Testis (tissue), 5 donors: ENCODE measurements at places on chromosomes 2 and 18.
A peak's percentile ranks its signal among the peaks of the same experiment; 100 is the strongest.

DNA sequence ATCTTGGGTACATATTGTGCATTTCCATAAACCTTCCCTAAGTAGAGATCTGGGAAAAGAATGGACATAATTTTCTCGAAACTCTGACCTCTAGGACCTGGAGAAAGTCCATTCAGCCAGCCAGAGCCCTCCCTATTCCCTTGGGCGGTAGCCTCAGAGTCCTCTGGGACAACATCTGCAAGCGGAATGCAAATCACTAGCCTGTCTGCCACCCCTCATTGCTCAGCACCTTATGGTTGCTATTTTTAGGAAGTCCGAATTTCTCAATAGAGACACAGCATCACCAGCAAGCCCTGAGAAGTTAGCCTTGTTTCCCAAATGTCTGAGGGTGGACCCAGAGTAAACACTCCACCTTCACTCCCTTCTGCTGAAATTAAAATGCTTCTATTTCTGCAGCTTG, 17.6 kb upstream of the CD28 start:
- DNase-seq = peak; percentile 57

GRCh38 chr2:149741646-149742045, 154.1 kb upstream of the MMADHC start:
- no peak for DNase-seq

GRCh38 chr2:41905597-41906337, 142.1 kb upstream of the PKDCC start:
- no peak for DNase-seq

- no peak for DNase-seq
Measured at GRCh38 chr2:134395779-134396178, 141.9 kb downstream of the MGAT5 start.

GRCh38 chr2:145846982-145847381, 1327.1 kb upstream of the ZEB2 start:
- DNase-seq = no peak

DNA sequence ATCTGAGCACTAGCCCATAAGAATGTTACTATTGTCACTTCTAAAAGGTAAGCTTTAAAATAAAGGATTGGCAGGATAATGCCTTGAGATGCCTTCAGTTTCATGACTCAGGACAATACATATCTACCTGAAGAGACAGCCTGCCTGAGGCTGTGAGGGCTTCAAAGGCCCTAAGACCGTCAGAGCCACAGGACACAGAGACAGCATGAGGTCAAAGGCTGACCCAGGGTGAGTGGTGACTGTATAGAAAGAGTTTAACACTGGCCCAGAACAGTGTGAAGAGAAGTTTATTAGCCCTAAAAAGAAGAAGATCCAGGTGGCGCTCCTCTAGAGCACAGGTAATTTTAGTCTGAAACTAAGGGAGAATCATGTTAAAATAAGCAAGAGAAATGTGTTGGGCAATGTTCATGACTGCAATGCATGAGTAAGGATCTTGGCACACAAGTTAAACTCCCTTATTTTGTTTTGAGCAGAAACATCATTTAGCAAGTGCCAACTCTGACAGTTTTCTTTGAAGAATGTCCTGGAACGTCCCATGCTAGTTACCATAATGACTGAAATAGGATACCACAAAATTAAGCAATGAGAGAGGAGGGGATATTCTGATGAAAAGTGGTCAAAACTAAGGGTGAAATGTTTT, 78.1 kb upstream of the FAM110C start:
- DNase-seq = no peak

GRCh38 chr2:176502619-176503018, 233.4 kb downstream of the MTX2 start:
- no peak for DNase-seq

DNA sequence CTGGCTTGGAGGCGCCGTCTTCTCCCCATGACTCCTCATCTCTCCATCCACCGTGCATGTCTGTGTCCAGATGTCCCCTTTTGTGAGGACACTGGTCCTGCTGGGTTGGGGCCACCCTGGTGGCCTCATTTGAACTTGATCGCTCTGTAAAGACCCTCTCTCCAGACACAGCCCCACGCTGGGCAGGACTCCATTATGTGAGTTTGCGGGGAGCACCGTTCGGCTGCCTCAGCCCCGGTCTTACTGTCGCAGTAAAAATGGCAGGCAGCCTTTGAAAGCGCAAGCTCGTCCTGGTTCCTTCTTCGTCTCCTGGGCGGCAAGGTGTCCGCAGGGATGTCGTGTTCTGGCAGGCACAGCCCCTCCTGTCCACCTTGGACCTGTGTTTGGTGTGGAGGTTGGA, 17.7 kb downstream of the NFATC1 start:
- DNase-seq = no peak

GRCh38 chr2:216308576-216308975, 63.7 kb downstream of the MARCHF4 start:
- no peak for DNase-seq

DNA sequence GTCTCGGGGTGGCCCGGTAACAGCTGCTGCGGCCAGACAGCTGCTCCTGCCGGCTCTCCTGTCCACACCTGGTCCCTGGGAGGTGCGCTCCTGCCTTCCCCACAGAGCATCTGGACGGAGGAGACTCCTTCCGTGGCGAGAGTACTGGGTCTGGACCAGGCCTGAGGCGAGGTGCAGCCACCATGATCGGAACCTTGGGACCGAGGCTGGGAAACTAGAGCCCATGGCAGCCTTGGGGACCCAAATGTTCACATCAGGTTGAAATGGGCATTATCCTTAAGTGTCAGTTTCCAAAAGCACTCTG, 628 bp downstream of the GIGYF2 start:
- DNase-seq = peak; percentile 55

GRCh38 chr2:240198226-240198625, 57.8 kb upstream of the OTOS start:
- DNase-seq = peak; percentile 5

DNA sequence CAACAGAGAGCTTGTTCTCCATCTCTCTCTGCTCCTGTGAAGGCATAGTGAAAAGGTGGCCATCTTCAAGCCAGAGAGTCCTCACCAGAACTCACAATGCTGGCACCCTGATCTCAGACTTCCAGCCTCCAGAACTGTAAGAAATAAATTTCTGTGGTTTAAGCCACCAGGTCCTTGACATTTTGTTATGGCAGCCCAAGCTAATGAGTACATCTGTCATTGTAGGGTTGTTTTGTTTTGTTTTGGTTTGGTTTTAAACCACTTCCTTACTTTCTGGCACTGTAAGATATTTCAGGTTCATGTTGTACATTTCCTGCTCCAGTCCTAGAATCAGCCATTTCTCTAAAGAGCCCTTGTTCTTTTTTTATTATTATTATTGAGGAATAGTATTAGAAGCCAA, 171.2 kb downstream of the CPS1 start:
- no peak for DNase-seq

DNA sequence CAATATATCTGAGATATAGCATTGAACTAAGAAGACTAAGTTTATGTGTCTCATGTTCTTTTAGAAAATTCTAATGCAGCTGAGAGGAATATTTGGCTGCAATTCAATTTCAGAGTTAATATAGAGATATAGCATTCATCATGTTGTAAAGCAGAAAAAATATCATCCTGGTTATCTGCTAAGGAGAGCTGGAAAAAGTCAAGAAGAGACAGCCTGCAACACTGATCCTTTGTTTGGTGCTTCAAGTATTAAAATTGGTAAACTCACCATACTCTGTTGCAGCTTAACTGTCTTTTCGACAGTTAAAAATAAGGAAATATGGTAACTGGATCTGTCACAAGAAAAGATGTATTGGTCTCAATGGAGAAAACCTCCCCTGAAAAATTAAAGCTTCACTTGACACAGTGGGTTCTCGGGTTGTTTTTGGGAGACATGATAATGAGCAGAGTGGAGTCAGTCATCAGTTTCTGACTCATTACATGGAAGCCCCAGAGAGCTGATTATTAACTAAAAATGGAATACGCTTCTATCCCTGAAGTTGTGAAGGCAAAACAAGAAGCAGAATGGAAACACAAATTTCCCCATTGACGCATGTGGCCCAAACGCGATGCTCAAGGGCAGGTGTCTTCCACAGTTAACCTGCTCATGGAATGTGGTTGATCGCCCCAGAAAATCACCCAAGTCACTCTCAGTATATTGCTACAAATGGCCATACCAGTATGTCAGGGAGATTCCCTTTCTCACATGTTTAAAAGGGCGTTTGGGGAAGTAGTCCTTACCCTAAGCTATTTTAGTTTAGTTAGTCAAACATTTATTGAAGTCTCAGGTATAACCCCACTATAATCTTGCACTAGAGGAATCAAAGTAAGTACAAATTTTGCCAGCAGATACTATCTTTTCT, 8.2 kb downstream of the BCL2 start:
- DNase-seq = no peak

- DNase-seq = no peak
Measured at GRCh38 chr2:190910341-190911136, 29.9 kb downstream of the GLS start.

GRCh38 chr2:215624423-215624829, 188.6 kb upstream of the FN1 start:
- peak; percentile 26 for DNase-seq

- DNase-seq = peak; percentile 82
Measured at GRCh38 chr18:79507546-79508480, 112.1 kb downstream of the NFATC1 start.

DNA sequence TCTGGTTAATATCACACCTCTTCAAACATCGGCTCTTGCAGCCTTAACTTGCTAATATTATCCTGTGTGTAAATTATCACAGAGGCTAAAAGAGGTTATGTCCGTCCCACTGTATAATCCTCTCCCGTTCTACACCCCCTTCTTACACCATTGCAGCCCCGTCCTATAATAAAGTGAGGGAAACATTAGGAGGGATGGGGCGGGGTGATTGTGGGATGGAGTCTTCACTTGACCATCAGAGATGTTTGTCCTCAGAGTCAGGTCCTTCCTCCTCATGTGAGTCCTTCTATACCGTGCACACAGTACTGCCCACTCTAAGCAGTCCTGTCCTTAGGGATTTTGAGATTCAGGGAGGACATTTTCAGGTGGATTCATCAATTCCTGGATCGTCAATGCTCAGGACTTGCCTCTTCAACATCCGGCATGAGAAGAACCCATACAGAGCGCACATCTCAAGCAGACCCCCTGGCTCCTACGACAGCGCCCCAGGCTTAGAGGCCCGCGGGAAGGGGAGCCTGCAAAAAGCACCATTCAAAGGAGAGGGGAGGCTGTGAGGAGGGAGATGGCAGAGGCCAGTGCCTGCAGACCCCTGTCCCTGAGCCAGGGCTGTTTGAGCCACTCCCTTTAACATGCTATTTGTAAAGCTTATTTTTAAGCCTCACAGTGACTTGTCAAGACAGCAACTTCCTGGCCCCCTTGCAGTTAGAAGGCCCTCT, 42.8 kb upstream of the ASB18 start:
- DNase-seq = no peak

GRCh38 chr2:26952374-26952773, 18.1 kb upstream of the MAPRE3 start:
- no peak for DNase-seq

GRCh38 chr2:10006236-10007161, 36.9 kb upstream of the KLF11 start:
- peak; percentile 58 for DNase-seq

GRCh38 chr2:171459498-171459897, 25.5 kb downstream of the DCAF17 start:
- DNase-seq = no peak

- DNase-seq = no peak
Measured at GRCh38 chr2:121273116-121273515, 11.9 kb downstream of the TFCP2L1 start.

- no peak for DNase-seq
Measured at GRCh38 chr2:219525533-219526232, 11.4 kb downstream of the ASIC4 start.

- no peak for DNase-seq
Measured at GRCh38 chr2:215105607-215106354, 32.6 kb downstream of the ABCA12 start.

DNA sequence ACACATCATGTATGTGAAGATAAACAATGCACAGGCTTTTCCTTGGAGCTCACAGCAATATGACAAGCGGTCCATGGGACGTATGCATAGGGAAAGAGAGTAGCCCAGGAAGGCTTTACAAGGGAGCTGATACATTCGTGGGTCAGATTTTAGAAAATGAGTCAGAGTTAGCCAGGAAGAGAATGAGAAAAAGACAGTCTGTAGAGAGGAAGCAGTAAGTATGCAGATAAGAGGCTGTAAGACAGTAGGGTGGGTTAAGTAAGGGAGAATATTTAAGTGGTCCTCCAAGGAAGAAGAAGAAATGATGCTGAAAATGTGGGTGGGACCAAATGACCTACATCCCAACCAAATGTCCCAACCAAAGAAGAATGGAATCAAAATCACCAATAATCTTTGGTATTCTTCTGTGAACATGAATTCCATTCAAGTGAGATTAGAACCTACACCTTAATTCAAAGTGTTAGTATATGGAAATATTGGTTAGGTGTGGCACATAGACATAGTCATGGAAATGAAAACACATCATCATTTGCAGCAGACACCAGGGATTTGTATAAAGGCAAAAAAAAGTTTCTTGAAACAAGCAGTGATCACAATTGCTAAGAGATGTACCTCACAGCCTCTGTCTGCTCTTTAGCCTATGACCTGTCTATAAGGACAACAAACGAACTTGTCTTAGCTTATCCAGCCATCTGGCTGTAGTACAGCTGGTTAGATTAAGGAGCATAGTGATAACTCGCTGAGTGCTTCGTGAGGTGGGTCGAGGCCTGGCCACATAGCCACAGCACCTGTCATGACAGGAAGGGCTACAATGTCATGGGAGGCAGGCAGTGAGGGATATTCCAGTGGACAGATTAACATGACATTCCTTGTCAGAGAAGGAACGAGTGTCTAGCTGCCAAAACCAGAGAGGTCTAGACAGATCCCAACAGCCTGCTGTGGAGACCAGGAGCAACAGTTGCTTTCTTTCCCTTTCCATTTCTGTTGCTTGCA, 133.6 kb downstream of the ALK start:
- no peak for DNase-seq

DNA sequence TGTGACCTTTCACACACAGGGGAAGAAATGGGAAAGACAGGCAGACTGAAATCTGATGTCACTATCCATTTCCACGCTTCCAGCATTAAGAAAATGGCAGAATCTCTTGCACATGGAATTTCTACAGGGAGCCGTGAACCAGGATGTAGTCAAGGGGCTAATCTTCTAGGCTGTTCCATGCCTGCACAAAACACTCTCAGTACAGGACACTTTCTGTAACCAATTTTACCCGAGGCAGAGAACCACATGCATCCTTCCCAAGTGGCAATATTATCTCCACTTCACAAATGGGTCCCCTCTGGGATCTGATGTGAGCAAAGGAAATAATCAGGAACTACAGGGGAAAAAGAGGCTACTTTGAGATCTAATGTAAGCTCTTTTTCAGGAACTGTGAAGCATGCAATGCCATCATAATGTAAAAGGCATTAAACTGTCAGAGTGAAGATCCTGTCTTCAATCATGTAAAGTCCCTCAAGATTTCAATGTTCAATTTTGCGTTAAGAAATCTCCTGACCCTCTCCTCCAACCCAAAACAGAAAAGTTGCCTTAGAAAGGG, 236.9 kb downstream of the RBM43 start:
- no peak for DNase-seq

- DNase-seq = no peak
Measured at GRCh38 chr2:209536363-209536762, 112.5 kb downstream of the MAP2 start.

- DNase-seq = no peak
Measured at GRCh38 chr2:220469201-220469600, 841.8 kb downstream of the SLC4A3 start.

- no peak for DNase-seq
Measured at GRCh38 chr2:147182260-147182659, 662.6 kb upstream of the ACVR2A start.
